ENCODE measurements at places on chromosomes 12 and 14. TPM values are rescaled to one million over a fixed set of nuclear protein-coding genes. Genes with fewer than 3 reads are reported as not detected.
A peak's percentile ranks its signal among the peaks of the same experiment; 100 is the strongest.

DNA sequence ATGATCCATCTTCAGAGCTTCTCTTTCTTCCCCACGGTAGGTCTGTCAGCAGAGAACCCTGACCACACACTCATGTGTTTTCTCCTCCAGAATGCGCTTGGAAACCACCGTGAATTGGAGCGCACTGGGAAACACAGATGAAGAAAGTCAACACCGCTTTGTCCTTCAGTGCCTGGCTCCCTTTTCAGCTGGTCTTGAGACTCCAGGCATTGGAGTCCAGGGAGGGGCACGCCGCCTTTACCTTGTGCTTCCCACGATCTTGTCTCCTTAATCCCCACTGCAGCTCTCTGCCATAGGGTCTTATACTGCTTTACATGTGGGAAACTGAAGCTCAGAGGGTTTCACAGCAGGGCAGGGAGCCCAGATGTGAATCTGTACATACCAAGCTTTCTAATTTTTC is 1.1 kb downstream of the FAM90A1 start:
- DNase-seq, result no peak

- DNase-seq, result no peak
These were observed 11.2 kb downstream of the SPRING1 start for GRCh38 chr12:116726694-116727093.

DNA sequence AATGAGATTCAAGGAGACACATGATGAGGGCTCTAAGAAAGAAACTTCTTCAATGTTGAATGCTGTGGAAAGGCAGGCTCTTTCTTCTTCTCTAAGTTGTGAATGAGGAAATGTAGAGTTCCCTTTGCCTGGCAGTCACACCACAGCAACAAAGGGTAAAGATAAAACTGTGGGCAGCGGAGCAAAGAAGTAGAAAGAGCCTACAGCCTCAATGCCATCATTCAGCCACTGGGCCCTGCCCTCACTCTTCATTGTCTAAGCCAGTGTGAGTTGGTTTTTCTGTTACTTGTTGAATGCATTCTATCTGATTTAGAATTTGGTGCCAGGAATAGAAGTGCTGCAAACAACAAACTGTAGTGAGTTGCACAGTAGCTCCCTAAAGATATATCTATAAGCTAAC is 12.2 kb downstream of the SDR9C7 start:
- no peak for DNase-seq

DNA sequence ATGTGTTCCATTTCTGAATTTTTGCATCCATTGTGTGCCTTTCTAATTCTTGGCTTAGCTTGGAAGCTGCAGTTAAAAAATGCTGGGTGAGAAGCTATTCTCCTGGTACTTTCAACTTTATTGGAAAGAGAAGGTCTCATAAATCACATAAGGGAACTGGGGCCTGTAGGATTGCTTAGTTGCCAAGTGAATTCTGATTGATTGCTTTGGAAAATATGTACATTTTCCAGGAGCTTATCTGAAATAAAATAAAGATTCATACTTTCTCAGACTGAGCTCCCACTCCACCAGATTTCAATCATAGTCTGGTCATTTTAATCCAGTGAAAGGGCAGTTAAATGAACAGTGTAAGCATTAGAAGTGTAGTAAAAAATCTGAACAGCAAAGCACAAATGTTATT is 50.0 kb upstream of the PRICKLE1 start:
- DNase-seq, result no peak

DNA sequence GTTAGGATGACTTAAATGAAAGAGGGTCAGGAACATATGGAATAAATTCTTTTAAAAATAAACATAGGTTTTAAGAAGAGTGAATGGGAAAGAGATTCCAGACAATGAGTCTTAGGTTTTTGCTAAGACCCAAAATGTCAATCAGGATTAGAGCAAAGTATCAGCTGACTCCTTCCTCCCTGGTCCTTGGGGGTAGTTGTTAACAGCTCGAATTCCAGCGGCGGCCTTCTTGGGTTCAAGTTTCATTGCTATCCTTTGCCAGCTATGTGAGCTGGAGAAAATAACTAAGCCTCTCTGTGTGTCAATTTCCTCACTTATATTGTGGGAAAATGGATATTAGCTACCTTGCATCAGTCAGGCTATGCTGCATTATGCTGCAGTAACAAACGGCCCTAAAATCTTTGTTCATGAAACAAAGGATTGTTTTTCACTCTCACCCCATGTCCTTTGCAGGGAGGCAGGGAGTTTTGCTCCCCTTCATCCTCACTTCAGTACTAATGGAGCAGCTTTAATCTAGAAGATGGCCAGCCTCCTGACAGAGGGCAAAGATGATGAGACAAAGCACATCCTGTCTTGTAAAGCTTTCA is 83.8 kb upstream of the RFLNA start:
- DNase-seq, result no peak

DNA sequence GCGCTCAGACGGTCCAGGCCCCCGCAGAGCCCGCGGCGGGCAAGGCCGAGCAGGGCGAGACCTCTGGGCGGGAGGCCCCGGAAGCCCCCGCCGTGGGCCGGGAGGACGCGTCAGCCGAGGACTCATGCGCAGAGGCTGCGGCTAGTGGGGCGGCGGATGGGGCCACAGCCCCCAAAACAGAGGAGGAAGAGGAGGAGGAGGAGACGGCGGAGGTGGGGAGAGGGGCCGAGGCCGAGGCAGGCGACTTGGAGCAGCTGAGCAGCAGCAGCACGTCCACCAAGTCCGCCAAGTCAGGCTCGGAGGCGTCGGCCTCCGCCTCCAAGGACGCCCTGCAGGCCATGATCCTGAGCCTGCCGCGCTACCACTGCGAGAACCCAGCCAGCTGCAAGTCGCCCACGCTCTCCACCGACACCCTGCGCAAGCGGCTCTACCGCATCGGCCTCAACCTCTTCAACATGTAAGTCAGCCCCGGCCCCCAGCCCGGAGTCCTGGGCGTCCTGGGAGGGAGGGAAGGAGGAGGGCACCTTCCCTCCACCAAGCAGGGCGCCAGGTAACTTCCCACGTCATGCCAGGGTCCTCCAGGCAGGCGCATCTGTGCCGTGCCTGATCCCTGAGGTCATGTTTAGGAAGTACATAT is 72.4 kb downstream of the IQSEC3 start:
- DNase-seq, result peak; percentile 33

DNA sequence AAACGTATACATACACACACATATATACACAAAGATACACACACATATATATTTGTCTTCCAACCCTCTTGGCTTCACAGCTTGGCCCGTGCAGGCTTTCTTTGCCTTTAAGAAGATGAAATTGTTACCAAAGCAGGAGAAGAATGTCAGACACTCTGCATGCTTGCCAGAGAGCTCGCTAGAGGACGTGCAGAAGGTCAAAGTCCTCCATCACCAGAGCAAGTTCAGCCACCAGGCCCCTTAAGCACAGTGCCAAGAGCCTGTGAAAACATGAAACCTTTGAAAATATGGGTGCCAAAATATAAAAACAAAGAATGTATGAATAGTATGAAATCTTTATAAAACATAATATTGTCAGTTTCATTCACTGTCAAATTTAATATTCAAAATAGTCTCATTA is 14.9 kb upstream of the MCRS1 start:
- DNase-seq, result peak; percentile 44

DNA sequence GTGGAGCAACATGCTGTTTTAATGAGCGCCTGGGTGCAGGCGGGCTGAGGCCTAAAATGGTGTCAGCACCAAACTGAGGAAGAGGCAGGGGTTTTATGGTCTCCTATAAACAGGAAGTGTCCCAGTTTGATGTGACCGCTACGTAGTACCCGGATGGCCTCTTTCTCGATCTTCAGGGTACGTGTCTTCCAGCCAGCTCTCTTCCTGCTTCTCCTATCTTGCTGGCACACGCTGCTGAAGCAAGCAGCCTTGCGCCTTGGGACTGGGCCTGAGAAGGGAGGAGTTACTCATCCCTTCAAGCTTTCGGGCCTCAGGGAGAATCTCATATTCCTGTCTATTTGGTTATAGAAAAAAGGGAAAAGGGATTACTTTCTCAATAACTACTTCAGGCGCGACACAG is 28.2 kb upstream of the RNASE1 start:
- DNase-seq, result no peak

DNA sequence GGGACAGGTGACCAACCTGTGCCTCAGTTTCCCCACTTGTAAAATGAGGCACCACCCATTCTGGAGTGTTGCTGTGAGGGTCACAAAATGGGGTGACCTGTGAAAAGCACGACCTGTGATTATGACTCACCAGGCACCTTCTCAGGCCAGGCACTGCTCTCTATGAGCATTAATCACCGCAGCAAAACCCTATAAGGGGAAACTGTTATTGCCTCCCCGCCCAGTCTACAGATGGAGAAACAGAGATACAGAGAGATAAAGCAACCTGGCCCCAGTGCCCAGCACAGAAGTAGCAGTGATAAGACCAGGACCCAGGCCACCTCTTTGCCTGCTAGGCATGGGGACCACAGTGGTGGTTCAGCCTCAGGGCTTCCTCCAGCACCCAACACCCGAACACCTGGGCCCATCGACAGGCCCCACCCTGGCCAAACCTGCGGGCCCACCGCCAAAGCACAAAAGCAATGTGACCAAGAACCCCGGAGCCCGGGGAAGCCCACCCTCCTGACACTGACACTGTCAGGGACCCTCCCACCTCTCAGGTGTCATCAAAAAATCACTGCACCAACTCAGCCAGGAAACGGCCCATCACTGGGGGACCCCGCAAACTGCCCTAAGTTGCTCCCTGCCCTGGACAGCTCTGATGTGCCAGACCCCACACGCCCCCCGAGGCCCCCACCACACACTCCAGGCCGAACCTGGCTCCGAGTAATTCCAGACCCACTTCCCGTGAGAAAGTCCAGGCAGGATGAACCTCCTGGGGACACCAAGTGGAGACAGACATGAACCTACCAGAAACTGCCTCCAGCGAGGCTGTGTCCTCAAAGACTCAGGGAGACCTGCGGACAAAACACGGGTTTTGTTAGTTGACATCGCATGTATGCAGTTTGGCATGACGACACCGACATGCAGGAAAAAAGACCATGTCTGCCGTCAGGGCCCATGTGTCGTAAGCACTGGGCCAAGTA is 32.4 kb downstream of the NCOR2 start:
- DNase-seq, result no peak

DNA sequence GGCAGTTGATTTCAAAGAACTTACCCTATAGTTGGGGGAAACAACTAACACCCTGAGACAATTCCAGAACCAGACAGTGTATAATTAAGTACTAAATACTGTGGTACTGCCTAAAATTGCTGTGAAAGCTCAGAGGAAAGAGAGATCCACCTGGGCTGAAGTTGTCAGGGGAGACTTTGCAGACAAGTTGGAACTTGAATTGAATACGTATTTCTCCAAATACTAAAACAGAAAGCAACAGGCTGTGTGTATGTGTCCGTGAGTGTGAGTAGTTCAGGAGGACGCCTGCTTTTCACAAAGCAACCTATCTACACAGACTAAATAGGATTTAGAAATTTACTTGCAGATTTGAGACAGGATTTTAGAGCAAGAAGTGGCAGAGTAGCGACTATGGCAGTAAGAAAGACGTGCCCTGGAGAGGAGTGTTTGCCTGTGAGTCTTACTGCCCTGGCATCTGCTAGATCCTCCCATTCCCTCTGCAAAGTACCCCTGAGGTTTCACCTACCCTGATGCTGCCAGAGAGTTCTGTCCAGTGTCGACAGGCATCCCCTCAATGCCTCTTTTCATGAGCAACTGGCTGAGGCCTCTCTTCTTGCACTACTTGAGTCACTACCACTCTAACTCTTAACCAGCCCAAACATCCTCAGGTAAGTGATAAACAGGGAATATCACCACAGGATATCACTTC is 37.4 kb upstream of the BMP4 start:
- DNase-seq, result peak; percentile 9

GRCh38 chr12:30308010-30308717 is 387.5 kb downstream of the IPO8 start:
- DNase-seq, result no peak

DNA sequence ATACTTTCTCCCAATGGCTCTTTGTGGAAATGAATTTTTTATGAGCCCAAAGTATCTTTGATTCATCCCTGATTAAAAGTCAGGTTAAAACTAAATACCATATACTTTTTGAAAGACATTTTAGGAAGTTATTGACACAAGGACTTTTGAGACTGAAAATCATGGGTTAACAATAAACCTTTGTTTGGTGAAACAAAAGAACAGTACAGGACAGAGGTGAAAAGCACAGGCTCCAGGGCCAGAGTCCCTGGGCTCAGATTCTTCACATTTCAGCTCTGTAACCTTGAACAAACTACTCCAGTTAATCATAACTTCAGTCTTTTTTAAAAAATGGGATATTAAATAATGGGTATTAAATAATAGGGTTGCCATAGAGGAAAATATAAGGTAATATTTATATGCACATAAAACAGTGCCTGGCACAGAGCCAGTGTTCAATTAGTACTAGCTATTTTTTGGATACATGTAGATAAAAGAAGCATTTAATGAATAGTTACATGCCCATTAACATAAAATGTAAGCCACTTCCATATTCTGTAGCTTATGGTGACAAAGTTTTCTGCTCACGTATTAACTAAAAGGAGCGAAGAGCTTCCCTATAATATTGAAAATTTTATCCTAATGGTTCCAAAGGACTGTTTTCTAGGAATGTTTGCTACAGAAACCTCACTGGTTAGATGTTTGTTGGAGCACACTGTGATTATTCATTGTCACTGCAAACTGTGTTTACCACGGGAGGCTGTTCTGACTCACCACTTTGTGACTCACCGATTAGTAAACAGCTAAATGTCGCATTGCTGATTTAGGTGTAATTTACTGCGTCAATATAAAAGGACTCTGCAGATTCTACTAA is 255.4 kb downstream of the DAD1 start:
- DNase-seq, result no peak

DNA sequence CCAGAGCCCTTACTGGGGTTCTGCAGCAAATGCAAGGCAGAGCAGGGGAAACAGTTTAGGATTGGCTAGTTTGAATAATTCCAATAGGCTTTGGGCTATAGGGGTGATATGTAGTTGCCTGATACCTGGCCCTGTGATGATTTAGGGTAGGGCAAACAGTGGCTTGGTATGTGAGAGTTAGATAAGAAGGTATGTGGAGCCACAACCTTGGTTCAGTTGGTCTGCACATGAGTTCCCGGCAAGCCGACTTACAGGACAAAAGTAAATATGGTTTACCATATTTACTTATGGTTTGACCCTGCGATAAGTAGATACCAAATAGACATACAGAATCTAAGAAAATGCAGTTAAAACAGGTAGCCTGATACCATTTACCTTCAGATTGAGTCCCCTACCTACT is 8.3 kb upstream of the CAPRIN2 start:
- no peak for DNase-seq

GRCh38 chr12:30847259-30847658 is 79.3 kb upstream of the TSPAN11 start:
- peak; percentile 67 for DNase-seq

Gene HPD
- total RNA-seq, result 1.0 TPM

Gene DPPA3
- total RNA-seq, result not detected

Gene NABP2
- total RNA-seq, result 18.2 TPM

Gene GPHN
- 26.7 TPM for total RNA-seq

Gene SPTB
- 386 TPM for total RNA-seq

Gene MAP3K12
- 17.3 TPM for total RNA-seq

Gene C12orf50
- total RNA-seq, result not detected

Gene AKAP5
- 0.51 TPM for total RNA-seq

Gene MAGOHB
- 25.5 TPM for total RNA-seq

Gene SLC5A8
- total RNA-seq, result 0.41 TPM

Gene DENR
- total RNA-seq, result 40.8 TPM

Gene FMNL3
- total RNA-seq, result 29.4 TPM
